ENCODE measurements at places on chromosomes 6 and 20. TPM values are rescaled to one million over a fixed set of nuclear protein-coding genes. Genes with fewer than 3 reads are reported as not detected.

Gene ETV7
- total RNA-seq: 0.11 TPM

Gene RNF217
- 8.7 TPM for total RNA-seq

Gene NEDD9
- total RNA-seq: 6.6 TPM

Gene AGER
- 1.8 TPM for total RNA-seq

Gene PRDM1
- 2.7 TPM for total RNA-seq

Gene DEFB119
- total RNA-seq: not detected

Gene C6orf58
- not detected for total RNA-seq

Gene OR12D3
- not detected for total RNA-seq

Gene ADAT2
- 9.2 TPM for total RNA-seq

Gene CAGE1
- not detected for total RNA-seq

Data from hair follicular keratinocyte (primary cell).